Hematopoietic multipotent progenitor cell treated with erythropoietin and hydrocortisone succinate and interleukin-3 and kit ligand, for 15 days (in vitro differentiated cells): ENCODE measurements at places on chromosomes 3 and 15.

- DNase-seq, result no peak
Observed at GRCh38 chr15:45448066-45448915, 69.9 kb upstream of the GATM start.

- DNase-seq, result no peak
Observed at GRCh38 chr15:32910839-32911238, 193.0 kb downstream of the GREM1 start.

DNA sequence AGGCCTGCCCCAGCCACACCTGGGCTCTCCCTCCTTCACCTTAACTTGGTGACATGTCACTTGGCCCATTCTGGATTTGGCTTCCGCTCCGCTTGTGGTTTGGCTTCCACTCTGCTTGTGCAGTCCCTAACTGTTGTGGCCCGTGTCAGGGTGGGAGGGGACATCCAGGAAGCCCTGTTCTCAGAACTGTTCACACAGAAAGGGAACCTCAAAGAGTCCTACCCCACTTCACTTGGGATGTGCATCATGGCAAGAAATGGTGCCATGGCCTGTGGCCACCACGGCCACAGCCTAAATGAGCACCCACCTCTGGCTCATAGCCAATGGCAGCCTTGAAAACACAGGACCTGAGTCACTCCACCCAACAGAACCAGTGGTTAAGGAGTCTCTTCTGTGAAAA, 63.4 kb downstream of the CYP19A1 start:
- DNase-seq, result no peak

GRCh38 chr15:56984681-56985481, 66.4 kb downstream of the TCF12 start:
- DNase-seq, result no peak

DNA sequence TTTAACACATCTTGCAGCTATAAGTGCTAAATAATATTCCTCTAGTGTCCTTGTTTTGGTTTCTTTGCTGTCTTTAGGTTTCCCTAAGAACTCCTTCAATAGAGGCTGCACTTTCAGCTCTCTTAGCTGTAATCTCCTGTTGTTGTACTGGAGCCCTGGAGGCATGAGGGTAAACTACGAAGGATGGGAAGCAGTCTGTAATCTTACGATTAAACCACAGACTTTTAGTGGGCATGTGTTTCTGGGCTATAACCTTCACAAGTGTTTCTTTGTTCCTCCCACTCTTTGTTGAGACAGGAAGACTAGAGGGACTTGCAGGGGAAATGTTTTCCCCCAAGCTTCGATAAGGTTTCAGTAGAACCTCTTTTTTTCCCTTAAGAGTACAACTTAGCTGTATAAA, 1058.1 kb downstream of the NSUN3 start:
- DNase-seq, result no peak

- no peak for DNase-seq
Observed at GRCh38 chr15:87416591-87417257, 839.8 kb downstream of the NTRK3 start.
